ENCODE measurements at places on chromosomes 12 and 14. TPM values are rescaled to one million over a fixed set of nuclear protein-coding genes. Genes with fewer than 3 reads are reported as not detected.

Gene MYO1A
- polyA plus RNA-seq, result not detected

Gene FAM177A1
- polyA plus RNA-seq, result 45.9 TPM

Gene PLCZ1
- not detected for polyA plus RNA-seq

Gene RNU6-7
- polyA plus RNA-seq, result not detected

Gene CFAP54
- polyA plus RNA-seq, result 0.07 TPM

Gene SOX5
- 0.66 TPM for polyA plus RNA-seq

Gene OASL
- polyA plus RNA-seq, result 0.95 TPM

Gene SMIM41
- not detected for polyA plus RNA-seq

Gene RCOR1
- 3.1 TPM for polyA plus RNA-seq

Gene SDR9C7
- 0.04 TPM for polyA plus RNA-seq

Gene GPR137C
- polyA plus RNA-seq, result 1.4 TPM

Gene SERPINA3
- polyA plus RNA-seq, result 28.2 TPM

Gene MANSC4
- polyA plus RNA-seq, result not detected

Gene RNASE1
- 373 TPM for polyA plus RNA-seq

Gene COX8C
- polyA plus RNA-seq, result not detected

Gene MYF5
- not detected for polyA plus RNA-seq

Gene HOXC6
- polyA plus RNA-seq, result 0.29 TPM

Gene UBE3B
- 17.8 TPM for polyA plus RNA-seq

Gene TCL1B
- polyA plus RNA-seq, result not detected

Gene NOVA1
- polyA plus RNA-seq, result 7.3 TPM

Gene CLEC9A
- not detected for polyA plus RNA-seq

Gene ACTR10
- polyA plus RNA-seq, result 88.9 TPM

Gene MYF6
- not detected for polyA plus RNA-seq

Gene IFI27
- 721 TPM for polyA plus RNA-seq
